ENCODE measurements at places on chromosomes 16 and 17.

- DNase-seq, result peak; percentile 39
Measured at GRCh38 chr17:19317359-19318095, 45.0 kb downstream of the B9D1 start.

GRCh38 chr17:48236681-48237134, 129.1 kb downstream of the SNX11 start:
- DNase-seq, result peak; percentile 29

- peak; percentile 26 for DNase-seq
Measured at GRCh38 chr17:55157165-55157564, 107.6 kb upstream of the HLF start.

DNA sequence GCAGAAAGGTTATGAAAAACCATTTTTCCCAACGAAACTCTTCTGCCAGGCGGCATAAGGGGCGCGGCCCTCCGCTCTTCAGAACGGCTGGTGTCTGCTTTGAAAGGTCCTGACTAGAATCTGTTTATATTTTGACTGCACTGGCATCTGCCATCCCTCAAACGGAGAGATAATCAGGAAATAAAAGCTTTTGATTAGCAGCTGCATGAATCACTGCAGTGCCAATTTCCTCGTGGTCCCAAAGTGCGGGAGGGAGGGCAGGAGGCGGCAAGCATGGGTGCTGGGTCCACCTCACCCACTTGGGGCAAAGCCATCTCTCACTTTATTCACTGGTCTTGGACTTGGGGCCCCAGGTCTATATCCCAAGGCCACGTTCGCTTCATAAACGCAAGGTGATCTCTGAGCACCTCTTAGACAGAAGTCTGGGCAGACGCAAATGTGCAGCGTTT, 49.7 kb downstream of the TBC1D16 start:
- DNase-seq, result no peak

DNA sequence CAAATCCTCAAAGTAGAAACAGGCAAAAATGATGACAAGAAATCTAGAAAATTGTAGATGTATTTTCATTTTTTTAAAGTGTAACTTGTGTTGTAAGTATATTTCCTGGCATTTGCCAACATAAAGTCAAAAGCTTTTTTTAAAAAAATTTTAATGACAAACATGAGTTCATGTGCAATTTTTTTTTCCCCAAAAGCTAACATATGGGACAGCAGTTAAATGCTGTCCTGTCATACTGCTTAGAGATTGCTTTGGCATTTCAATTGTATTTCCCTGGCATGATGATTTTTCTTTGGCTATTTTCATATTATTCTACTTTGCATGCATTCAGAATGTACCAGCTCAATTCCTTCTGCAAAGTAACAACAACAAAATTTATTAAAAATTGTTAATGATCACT, 24.5 kb upstream of the CPPED1 start:
- DNase-seq, result no peak

- DNase-seq, result no peak
Measured at GRCh38 chr17:14744761-14745473, 444.0 kb downstream of the HS3ST3B1 start.

GRCh38 chr16:84652566-84652965, 4.3 kb downstream of the KLHL36 start:
- DNase-seq, result no peak

DNA sequence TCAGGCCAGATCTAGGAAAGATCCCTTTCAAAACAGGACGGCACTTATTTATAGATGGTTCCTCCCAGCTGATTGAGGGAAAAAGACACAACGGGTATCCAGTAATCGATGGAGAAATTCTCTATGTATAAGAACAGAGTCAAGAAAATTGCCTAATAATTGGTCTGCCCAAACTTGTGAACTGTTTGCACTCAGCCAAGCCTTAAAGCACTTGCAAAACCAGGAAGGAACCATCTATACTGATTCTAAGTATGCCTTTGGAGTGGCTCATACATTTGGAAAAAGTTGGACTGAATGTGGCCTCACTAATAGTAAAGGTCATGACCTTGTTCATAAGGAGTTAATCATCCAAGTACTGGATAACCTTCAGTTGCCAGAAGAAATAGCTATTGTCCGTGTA, 5.9 kb downstream of the HPR start:
- DNase-seq, result no peak

DNA sequence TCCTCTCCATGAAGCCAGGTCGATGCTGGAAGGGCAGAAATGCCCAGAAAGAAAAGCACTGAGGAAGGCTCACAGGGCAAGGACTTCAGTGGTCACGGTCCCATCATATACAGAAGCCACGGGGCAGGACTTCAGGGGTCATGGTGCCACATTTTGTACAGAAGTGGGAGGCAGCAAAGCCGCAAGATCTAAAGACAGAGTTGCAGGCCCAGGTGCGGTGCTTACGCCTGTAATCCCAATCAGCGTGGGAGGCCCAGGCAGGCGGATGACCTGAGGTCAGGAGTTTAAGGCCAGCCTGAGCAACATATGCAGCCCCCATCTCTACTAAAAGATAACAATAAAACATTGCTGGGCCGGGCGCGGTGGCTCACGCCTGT, 96.0 kb downstream of the NXN start:
- no peak for DNase-seq

DNA sequence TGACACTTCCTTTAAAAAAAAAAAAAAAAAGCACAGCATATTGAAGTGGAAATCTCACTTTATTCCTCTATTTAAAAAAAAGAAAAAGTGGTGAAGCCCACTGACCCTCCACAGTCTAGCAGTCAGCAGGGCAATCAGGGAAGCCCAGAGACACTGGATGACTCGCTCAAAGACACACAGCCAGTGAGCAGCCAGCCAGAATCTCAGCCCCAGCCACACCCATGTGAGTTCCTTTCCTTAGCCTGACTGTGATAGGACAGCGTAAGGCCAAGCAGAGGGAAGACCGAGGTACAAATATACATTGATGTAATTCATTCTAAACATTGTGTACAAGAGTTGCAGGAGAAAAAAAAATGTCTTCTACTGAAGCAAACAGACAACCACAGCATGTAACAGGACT, 22.5 kb downstream of the XPO6 start:
- no peak for DNase-seq

DNA sequence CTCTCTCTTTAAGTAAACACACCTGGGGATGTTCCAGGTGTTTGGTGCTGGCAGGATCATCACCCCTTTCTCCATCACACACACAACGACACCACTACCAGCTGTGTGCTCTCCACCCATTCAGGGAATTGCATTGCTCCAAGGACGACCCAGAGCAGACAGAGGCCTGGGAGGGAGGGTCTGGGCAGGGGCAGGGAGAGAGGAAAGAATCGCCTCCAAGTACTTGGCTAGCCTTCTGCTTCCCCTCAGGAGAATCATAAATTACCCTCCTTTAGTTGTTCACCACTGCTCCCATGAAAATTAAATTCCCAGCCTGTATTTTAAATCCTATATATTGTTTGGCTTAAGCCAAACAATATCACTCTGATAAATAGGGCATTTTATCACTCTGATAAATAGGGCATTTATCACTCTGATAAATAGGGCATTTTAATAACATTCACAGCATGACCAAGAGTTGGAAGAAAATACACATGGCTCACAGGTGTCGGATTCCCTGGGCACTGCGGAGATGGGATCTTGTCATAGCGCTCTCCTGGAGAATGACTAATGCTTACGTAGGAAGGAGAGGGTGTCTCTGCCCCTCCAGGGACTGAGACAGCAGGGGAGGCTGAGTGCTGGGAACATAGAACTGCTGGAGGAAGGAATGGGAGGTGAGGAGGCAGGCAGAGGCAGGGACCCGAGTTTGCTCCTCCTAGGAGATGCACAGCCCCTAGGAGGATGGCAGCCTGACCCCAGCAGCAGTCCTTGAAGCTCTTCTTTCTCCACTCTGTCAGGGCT, 673.6 kb downstream of the HS3ST4 start:
- peak; percentile 87 for DNase-seq

GRCh38 chr17:70582777-70583176, 413.4 kb downstream of the KCNJ2 start:
- DNase-seq, result peak; percentile 17

- no peak for DNase-seq
Measured at GRCh38 chr16:68289621-68290329, 21.0 kb downstream of the SLC7A6OS start.

DNA sequence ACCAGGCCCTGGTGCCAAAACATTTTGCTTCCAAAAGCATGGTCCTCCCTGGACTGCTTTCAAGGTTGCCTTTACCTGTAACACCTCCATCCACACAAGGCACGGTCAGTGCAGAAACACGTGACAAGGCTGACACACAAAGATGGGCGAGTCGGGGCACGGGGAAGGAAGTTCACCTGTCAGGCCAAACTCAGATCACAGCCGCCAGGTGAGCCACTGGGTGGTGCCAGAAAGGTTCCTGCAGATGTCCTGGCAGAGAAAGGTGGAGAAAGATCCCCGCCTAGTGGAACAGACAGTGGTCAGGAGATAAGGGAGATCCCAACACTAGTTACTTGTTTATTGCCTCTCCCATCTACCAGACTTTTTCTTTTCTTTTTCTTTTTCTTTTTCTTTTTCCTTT, 155.3 kb downstream of the AIPL1 start:
- DNase-seq, result peak; percentile 63

DNA sequence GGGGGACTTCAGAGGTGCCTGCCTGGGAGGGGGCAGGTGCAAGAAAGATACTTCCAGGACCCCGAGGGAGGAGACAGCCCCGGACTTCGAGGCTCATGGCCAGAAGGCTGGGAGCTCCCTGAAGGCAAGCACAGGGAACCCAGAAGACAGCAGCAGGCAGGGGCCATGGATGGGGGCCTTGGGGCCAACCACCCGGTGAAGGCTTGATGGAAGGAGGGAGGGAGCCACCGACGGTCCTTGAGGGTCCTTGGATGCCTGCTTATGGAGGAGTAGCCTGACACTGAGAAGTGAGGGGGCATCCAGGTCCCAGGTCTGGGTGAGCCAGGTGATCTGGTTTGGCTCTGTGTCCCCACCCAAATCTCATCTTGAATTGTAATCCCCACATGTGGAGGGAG, 89.7 kb downstream of the SEC14L1 start:
- no peak for DNase-seq

GRCh38 chr17:74457146-74457819, 9.2 kb upstream of the CD300A start:
- peak; percentile 84 for DNase-seq

DNA sequence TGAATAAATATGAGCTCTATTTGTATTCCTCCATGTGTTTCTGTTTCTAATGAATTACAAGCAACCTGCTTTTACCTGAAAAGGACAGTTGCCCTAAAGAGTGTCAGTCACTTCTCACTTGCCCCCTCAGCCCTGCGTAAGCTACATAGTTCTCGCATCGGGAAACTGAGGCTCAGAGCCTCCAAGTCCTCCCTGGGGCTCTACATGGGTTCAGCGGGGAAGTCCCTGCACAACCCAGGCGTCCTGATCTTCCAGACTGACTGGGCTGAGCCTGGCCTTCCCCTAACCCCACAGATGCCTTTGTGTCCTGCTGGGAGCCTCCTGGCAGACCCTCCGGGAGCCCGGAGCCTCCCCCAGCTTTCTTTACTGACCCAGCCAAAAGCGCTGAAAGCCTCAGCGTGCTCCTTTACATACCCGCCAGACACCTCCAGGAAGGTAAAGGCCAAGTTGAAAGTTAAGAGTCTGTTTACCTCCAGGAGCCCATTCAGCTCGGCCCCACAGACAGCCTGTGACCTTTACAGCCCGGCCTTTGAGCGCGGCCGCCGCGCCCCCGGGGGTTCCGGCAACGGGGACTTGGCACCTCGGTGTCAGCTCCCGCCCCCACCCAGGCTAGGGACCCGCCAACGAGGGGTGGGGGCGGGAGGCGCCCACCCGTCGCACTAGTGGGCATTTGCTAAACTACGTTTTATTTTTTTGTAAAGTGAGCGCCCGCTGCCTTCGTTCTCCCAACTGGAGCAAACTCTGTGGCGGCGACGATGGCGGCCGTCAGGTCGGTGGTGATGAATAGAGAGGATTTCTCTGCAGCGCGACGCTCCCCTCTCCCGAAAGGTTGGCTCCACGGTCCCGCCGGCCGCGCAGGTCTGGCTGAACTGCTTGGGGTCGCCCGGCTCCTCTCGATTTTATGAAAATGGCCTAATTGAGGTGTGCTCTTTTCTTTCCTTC, 4.4 kb upstream of the HOXB13 start:
- no peak for DNase-seq

- peak; percentile 42 for DNase-seq
Measured at GRCh38 chr17:79255926-79256585, 181.4 kb downstream of the ENGASE start.

DNA sequence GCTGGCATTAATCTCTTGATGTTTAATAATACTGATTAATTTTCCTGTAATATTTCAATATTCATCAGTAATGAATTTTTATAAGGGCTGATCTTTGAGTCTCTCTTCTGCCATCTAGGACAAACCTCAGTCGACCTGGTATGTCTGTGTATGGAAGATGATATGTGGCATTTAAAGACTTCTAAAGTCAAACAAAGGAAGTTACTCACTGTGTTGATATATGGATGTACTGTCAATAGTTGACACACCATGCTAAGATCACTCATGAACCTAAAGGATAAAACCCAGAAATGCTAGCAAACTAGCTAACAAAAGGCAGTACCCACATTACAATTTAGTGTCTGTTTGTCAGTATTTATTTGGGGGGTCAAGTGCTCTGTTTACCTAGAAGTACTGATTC, 380.7 kb upstream of the GOT2 start:
- DNase-seq, result no peak

- DNase-seq, result no peak
Measured at GRCh38 chr17:17103160-17103559, 60.9 kb downstream of the MPRIP start.

GRCh38 chr16:85712801-85713200, 24.0 kb upstream of the GINS2 start:
- DNase-seq, result peak; percentile 81

- no peak for DNase-seq
Measured at GRCh38 chr17:77609553-77610517, 348.7 kb upstream of the TNRC6C start.

- peak; percentile 74 for DNase-seq
Measured at GRCh38 chr16:56115817-56116576, 75.3 kb upstream of the GNAO1 start.

GRCh38 chr16:47037746-47038458, 64.4 kb upstream of the DNAJA2 start:
- peak; percentile 73 for DNase-seq

- peak; percentile 82 for DNase-seq
Measured at GRCh38 chr16:12319428-12320035, 343.0 kb downstream of the SNX29 start.

GRCh38 chr17:37358098-37358829, 17.5 kb upstream of the C17orf78 start:
- peak; percentile 87 for DNase-seq

DNA sequence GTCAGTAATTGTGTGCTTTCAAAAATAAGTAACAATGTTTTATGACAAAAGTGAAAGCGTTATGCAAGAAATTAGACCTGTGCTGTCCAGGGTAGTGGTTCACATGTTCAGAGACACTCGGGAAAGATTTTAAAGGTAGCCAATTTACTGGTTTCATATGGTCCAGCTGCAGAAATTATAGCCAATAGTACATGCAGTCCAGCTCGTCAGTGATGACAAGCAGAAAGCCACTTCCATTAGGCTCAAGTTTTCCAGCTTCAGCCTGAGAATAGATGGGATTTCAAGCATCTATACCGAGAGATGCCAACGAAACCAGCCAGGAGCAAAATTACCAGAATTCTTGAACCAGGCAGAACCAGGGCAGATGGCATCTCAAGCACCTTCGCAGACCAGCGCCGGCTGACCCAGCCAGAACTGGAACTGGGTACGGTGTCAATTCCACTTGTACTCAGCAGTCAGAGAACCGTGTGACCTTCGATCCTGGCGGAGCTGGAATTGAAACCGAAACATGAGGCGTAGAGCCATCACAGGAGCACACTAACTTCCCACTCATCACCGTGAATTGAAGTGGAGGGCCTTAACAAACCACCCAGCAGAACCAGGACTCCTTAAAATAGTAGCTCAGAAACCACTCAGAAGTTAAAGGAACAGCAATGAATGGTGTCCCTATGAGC, 207.9 kb upstream of the HSBP1 start:
- no peak for DNase-seq

- no peak for DNase-seq
Measured at GRCh38 chr16:10939649-10940234, 2.5 kb downstream of the DEXI start.
